Naive thymus-derived CD4-positive, alpha-beta T cell (primary cell): ENCODE measurements at places on chromosomes 12 and 14. TPM values are rescaled to one million over a fixed set of nuclear protein-coding genes. Genes with fewer than 3 reads are reported as not detected.

The GRIP1 gene
- polyA plus RNA-seq, result 0.58 TPM

DNA sequence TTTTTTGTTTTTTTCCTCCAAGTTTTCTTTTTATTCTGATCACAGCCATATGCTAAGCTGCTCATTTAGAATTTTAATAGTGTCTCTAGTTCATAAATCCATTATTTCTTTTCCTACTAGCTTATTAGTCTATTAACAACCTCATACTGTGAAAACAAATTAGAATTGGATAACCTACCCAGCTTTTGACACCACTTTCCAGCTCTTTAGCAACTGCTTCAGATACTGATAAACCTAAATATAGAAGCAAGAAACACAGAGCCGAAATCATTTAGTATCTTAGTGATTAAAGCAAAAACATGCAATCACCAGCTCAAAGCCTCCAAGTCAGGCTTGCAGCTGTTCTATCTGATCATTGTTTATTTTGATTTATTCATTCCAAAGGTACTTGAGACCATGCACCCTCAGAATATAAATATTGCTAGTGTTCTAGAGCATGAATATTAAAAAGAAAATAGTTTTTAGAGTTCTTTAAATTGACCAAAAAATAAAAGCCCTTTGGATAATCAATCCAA, 121.5 kb downstream of the STXBP6 start:
- no peak for DNase-seq

- no peak for DNase-seq
Measured at GRCh38 chr12:99418379-99418778, 229.2 kb upstream of the GARIN6 start.

DNA sequence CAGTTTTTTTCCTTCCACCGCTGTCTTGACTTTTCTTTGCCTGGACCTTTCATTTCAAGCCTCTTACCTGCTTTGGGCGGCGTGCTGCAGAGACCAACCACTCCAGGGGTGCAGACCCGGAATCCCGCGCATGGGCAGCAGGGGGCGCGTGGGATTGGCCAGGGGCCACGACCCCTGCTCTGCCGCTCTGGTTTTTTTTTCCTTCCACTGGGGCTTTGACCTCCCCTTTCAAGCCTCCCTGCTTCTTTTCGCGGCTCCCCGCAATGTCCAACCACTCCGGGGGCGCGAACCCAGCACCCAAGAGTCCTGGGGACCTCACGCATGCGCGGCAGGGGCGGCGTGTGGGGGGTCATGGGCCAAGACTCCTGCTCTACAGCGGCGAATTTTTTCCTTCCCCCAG, 325.1 kb downstream of the ALG10 start:
- no peak for DNase-seq

The MYO1H gene
- not detected for polyA plus RNA-seq

The RNASE7 gene
- polyA plus RNA-seq, result not detected

GRCh38 chr14:70821584-70822529, 12.5 kb upstream of the MAP3K9 start:
- DNase-seq, result no peak

The PMCH gene
- not detected for polyA plus RNA-seq

GRCh38 chr14:102826161-102826560, 48.9 kb downstream of the TRAF3 start:
- no peak for DNase-seq

The ASCL4 gene
- polyA plus RNA-seq, result not detected
